ENCODE measurements at places on chromosomes 4 and X.

DNA sequence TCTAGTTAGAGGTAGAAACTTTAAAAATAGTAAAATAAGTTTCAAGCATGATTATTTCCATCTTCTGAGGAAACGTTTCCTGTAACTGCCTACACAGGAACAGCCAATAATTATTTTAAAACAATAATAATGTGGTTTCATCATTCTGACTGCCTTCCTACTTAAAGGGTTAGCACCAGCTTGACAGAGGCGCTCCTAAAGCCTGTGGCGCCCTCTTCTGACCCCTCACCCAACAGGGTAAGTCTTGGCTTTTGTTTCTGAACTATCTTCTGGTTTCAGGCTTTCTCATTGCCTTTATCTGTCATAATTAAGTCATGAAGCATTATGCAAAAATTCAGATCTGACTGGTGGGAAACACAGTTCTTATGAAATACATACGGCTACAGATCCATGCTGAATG is 96.7 kb downstream of the ITM2A start:
- peak; percentile 83 for DNase-seq

- no peak for DNase-seq
Measured at GRCh38 chr4:5821665-5822358, 71.1 kb downstream of the CRMP1 start.

DNA sequence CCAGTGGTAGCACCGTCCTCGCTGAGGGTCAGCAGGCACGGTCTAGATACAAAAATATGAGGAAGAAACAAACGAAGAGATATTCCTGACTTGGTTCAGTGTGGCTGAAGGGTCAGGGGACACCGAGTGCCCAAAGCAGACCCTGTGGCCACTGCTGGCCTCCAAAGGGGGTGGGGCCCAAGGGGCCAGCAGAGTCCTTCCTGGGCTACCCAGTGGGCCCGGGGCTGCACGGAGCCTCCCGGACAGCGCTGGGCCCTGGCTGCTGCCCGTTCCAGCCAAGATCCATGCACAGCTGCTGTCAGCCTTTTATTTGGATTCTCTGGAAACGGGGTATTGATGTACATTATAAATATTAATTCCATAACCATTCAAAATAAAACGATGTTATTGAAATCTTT is 20.4 kb downstream of the NELFA start:
- no peak for DNase-seq

DNA sequence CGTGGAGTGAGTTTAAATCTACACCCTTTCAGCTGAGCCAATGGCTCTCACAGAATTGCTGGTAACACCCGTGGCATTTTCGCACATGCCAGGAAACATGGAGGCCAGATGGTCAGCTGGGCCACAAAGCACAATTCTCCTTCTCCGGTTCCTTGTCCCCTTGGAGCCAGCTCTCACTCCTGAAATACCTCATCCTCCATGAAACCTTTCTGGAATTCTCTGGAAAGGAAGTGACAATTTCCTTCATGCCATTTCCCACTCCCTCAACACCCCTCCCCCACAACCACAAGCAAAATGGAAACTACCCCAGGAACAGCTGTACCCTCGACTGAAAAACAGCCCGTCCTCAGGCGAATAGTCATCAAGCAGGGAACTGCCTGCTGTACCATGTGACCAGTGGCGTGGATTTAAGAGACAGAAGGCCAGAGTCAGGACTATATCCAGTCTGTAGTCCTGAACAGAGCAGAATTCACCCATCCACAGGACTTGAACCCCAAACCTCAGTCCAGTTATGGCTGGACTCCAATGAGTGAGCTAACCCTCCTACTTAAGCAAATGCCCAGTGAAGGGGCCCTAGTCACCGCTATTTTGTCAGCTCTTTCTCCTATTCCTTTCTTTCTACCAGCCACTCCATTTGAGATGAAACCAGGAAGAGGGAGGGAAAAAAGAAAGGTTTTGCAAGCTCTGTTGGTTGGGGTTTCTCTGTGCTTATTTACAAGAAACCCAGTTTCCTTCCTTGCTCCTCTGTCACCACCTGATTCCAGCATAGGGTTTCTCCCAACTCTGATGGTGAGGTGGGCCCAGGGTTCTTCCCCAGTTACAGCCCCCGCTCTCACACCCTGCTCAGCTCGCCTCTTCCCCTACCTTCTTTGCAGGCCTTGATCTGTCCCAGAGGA is 24.5 kb downstream of the ELF4 start:
- DNase-seq: peak; percentile 14

GRCh38 chr4:119629142-119629471 is 503 bp upstream of the PDE5A start:
- DNase-seq: no peak

DNA sequence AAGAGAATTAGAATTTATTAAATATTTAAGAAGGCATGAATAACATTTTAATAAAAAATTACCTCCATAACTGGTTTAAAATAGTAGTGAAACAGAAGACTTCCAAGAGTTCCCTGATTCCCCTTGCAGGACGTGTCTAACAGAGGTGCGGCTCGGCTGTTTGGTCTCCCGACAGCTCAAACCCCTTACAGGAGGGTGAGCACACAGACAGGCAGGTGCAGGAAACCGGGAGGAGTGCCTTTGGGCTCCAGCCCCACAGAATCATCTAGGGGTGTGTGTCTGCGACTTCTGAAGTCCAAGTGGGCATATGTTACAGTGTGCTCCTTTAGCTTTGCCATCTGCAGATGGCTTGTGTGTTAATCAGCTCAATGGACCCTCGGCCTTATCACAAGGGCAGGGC is 88.1 kb upstream of the CCSER1 start:
- DNase-seq: no peak

- no peak for DNase-seq
Measured at GRCh38 chrX:149462849-149463248, 42.3 kb downstream of the IDS start.

GRCh38 chr4:73663576-73663975 is 43.3 kb upstream of the RASSF6 start:
- DNase-seq: no peak

GRCh38 chr4:7192252-7193029 is at the start of gene SORCS2:
Gene SORCS2 (plus strand): TSS chr4:7192538.
- no peak for DNase-seq

DNA sequence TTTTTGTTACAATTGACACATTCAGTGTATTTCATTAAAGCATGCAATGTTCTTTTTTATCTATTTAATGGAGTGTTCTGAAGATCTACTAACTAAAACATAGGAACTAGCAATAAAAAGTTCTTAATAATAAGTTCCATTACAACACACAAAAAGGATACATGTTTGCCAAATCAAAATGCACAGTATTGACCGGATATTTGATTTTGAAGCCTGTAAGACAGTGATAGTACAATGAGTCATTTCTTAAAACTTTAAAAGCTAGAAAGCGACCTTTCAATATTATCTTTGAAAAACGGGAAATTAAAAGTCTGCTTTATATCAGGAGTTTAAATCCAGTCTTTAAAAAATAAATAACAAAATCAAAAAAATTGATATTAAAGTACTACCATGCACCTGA is 2.4 kb upstream of the PRDM5 start:
- no peak for DNase-seq

DNA sequence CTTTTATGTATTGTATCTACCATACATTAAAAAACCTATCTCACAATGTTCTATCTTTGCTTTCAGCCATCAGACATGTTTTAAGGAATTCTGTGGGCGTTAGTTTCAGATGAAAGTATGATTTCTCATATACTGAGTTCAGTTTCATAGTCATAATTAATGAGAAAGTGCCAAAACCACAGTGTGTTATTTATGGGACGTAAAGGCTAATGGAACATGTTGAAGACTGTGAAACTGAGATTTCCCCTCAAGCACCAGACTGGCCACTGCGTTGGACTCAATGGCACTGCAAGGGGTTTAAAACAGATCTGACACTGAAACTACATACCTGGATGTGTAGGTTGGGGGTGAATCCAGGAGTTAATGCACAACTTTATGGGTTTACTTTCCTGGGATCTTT is 32.0 kb downstream of the F8 start:
- no peak for DNase-seq

- no peak for DNase-seq
Measured at GRCh38 chr4:88090898-88091297, 67.5 kb downstream of the ABCG2 start.

DNA sequence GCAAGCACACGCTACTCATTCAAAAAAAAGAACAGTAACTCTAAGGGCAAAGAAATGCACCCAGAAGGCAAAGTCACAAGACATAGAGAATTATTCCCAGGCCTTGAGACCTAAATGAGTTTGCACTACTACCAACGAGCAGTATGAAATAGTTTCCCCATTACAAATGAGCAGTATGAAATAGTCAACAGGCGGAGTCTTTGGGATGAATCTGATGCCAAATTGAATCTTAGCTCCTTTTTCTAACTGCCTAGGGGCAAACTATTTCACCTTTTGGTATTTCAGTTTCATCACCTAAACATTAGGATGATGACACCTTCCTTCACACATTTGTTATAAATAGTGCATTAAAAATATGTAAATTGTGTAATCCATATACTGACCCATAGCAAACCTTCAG is 213.0 kb upstream of the FAT4 start:
- DNase-seq: no peak

- no peak for DNase-seq
Measured at GRCh38 chr4:138062929-138063328, 179.2 kb downstream of the SLC7A11 start.

DNA sequence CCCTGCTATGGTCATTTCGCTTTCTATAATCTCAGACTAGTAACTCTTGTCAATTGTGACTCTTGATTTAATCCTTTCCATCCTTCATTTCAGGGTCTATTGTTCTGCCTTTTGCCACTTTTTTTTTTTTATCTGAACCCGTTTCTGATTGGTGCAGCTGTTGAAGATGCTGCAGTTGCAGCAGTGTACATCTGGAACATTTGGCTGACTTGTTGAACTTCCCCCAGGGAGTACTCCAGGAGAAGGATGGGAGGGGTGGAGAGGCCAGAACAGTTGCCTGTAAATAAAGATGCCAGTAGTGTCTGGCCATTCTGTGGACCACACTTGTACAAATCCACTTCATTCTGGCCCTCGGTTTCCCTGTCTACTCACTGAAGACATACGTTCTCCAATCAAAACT is 1.0 kb upstream of the EDA start:
- DNase-seq: no peak

DNA sequence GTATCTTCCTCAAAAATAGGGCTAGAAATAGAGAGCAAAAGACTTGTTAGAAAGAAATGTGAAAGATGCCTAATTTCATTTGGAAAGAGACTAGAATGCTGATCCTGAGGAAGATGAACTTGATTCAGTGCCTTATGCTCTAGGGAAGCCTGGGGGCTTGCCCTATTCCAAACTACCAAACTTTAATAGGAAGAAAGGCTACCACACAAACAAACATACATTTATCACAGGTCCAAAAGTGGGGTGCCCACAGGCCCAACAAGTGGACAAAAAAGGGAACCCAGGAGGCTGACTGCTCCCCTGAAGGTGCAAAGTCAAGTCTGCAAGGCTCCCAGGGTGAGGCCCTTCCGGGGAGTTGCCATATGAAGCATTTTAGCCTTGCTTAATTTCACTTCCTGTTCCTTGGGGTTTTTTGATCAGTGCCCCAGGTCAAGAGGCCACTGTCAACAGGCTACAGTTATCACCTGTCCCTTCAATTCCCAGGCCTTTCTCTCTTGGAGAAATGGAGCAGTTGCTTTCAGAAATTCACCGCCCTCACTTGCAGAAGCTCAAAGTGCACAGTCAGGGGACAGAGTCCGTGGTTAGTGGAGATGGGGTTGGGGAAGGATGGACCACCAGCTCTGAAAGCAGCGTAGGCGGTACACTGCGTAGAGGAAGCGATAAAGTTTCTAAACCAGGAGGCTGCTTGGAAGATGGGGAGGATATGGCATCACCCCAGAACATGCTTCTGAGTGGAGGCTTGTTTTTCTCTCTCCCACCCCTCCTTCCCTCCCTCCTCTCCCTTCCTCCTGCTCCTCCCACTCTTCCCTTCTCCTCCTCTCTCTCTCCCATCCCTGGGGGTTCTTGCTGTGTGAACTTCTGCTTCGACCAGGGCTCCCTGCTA is 36.4 kb downstream of the TMEM154 start:
- DNase-seq: peak; percentile 39

DNA sequence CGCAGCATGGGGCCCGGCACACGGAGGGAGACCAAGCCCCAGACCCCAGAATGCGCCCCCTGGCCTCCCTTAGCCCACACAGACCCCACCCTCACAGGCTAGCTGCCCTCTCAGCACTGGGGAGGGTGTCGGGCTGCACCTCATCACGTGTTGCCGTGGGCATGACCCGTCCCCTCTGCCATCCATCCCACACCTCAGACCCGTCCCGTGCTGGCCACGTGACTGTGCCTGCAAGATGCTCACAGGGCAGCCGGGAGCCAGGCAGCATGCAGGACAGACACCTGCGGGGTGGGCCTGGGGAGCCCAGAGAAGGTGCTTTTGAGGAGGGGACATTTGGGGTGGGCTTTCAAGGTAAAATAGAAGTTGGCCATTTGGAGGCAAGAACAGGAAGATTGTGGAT is 4.8 kb downstream of the MSANTD1 start:
- DNase-seq: no peak

- DNase-seq: no peak
Measured at GRCh38 chr4:24411806-24412205, 172.5 kb downstream of the DHX15 start.

DNA sequence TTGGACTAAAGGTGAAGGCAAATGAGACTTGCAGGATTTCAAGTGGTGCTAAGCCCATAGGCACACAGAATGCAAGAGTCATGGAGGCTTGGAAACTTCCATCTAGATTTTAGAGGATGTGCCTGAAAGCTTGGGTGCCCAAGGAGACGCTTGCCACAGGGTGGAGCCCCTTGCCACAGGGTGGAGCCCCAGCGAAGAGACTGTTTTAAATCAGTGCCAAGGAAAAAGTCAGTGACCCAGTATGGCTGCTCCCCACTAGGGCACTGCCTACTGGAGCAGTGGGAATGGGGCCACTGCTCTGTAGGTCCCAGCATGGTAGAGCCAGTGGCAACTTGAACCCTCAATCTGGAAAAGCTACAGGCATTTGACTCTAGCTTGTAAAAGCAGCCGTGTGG is 794.2 kb upstream of the LCORL start:
- DNase-seq: no peak

DNA sequence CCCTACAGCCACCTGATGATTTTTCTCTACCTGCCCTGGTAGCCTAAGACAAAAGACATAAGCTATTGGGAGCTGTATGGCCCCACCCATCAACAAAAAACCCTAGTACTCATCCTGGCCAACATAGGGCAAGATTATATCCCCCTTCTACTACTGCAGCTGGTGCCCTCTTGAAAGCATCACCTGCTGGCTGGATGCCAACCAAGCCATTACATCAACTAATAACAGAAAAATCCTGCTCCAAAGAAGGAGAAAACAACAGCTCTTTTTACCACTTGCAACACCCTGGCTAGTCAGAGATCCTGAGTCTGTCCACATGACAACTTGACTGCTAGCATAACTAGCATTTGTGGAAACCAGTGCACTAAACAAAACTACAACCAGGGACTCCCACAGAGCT is 43.6 kb upstream of the UPRT start:
- no peak for DNase-seq

GRCh38 chrX:46327566-46328115 is 217.6 kb downstream of the ZNF674 start:
- DNase-seq: no peak

GRCh38 chr4:162347842-162348213 is 184.0 kb upstream of the FSTL5 start:
- peak; percentile 90 for DNase-seq

GRCh38 chr4:138650929-138651448 is 364.6 kb upstream of the NOCT start:
- DNase-seq: peak; percentile 93
